ENCODE measurements at places on chromosomes 11 and 22.

GRCh38 chr11:2521081-2521732, 76.4 kb downstream of the KCNQ1 start:
- no peak for DNase-seq

DNA sequence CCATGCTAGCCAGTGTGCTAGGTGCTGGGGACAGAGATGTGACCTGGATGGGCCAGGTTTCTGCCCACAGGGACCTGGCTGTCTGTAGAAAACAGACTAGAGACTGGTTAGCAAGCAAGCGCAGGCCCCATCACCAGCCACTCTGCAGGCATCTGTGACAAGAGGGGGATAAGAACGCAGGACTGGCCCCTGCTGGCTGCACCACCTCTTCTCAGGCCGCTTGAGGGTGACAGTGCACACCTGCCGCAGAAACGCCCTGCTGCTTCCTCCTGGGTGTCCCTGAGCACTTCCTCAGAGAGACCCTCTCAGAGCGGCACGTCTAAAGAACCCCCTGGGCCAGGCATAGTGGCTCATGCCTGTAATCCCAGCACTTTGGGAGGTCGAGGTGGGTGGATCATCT, 5.9 kb upstream of the PICK1 start:
- DNase-seq: no peak

DNA sequence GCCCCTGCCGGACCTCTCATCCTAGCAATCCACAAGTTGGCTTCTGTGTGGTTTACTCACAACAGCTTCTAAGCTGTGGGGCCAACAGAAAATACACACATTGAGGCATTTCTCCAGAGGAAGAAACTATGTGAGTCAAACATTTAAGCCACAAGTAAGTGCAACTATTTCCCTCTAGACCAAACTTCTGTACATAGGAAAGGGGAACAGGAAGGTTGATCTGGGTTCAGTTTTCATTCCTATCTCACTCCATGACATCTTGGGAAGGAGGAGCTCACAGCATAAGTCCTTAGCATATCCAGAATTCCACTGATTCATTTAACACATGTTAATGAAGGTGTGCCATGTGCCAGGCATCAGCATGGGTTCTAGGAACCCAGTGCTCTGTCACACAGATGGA, 72.8 kb upstream of the PICALM start:
- no peak for DNase-seq

GRCh38 chr22:41842996-41843970, 10.4 kb downstream of the SREBF2 start:
- no peak for DNase-seq

- DNase-seq: no peak
Measured at GRCh38 chr11:128889657-128890213, 1.4 kb upstream of the KCNJ5 start.

DNA sequence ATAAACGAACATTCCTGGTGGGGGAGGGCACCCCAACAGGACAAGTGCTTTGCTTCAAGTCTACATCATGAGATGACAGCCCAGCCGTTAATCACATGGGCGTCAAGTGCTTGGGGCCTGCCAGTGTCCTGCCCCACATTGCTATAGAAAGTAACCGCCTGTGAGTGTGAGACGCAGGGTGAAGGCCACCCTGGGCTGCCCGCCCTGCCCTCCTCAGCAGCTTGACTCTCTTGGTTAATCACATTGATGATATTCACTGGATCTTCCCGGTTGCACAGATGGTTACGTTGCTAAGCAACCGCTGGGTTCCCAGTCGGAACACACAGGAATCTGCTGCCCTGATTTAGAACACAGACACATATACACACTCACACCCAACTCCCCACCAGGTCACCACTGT, 79.3 kb downstream of the CTTN start:
- no peak for DNase-seq

DNA sequence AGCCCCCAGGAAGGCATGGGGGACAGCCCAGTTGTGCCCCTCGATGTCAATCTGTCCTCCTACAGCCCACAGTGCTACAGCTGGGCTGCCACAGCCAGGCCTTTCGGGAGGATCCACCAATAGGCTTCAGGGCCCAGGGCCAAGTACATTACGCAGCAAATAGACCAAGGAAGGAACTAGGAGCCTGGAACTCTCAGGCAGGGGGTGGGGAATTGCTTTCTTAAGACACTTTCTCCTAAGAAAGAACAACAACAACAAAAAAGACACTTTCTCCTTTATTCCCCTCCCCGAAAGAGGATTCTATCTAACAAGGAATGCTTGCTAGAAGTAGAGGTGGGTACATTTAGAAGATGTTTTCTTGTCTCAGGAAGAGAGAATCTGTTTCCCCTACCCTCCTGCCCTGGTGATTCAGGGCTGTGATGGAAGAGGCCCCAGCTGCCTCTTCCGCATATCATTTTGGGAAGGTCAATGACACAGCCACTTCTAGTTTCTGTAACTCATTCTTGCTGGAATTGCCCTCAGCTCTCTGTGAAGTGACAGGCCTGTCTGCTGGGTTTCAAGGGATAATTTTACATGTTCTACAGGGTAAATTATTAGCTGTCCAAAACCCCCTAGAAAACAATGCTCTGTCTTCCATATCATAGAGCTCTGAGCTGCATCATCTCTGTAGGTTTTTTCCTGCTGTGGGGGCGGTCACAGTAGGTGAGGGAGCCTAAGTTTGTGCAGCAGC, 6.0 kb upstream of the MALAT1 start:
- DNase-seq: no peak

DNA sequence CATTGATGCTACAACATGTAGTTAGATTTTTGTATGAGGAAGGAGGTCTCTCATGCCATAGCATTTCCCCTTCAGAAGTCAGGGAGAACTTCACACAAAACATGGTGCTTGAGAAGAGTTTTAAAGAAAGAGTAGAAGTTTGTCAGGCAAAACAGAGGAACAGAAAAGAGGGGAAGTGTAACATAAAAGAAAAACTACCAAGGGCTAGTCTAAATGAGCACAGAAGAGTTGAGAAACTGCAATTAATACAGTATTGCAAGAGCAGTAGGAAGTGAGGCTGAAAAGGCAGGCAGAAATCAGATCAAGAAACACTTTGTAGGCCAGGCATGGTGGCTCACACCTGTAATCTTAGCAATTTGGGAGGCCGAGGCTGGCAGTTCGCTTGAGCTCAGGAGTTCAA, 61.0 kb downstream of the FAM168A start:
- DNase-seq: no peak

- no peak for DNase-seq
Measured at GRCh38 chr11:126341760-126342161, 13.7 kb upstream of the ST3GAL4 start.

DNA sequence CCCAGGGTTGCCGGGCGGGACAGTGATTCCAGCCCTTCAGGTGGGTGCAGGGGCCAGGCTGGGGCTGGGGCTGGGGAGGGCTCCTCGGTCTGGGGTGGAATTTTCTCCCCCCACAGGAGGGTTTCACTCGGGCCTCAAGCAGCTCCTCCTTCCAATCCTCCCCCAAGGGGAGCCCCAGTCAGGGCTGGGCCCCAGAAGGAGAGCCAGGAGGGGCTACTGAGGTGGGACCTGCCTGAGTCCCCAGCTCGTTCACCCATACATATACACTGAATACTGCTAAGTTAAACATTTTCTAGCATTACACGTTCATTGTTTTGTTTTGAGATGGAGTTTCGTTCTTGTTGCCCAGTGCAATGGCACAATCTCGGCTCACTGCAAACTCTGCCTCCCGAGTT, 1.5 kb upstream of the CRACR2B start:
- DNase-seq: no peak

DNA sequence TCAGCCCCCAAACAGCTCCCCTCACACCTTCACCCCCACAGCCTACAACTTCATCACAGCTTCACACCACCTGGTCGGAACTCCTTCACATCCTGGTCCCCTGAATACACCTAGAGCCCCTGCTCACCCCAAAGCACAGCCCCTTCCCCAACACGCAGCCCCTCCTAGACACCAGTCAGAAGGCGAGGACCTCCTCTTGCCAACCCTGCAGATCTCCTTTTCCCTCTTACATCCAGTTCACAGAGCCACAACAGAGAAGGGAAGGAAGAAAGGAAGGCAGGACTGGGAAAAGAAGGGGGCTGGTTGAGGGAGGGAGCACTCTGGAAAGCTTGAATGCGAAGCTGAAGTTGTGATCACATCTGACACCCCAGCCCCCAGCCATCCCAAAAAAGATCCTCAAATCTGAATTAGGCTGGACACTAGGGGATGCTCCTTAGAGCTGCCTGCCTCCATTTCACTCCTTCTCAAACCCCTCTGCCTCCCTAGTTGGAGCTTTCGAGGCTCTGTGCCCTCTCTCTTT, 629 bp downstream of the CCKBR start:
- no peak for DNase-seq

GRCh38 chr11:12075822-12076821, 34.3 kb upstream of the MICAL2 start:
- no peak for DNase-seq

DNA sequence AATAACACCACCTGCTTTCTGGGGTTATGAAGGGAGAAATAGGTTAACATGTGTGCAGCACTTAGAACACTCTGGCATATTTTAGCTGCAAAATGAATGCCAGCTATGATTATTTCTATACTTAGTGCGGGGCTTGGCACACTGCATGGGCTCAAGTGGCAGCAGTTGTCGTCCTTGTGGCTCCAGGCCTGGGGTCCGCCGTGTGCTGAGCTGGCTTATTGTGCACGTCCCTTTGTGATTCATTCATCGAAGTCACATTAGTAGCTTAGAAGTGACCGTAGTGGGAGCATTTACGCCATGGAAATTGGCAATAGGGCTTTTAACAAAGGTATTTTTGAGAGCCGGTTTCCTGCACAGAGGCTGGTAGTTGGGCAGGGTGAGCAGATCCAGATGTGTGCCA, 4.2 kb downstream of the RASD2 start:
- DNase-seq: no peak

DNA sequence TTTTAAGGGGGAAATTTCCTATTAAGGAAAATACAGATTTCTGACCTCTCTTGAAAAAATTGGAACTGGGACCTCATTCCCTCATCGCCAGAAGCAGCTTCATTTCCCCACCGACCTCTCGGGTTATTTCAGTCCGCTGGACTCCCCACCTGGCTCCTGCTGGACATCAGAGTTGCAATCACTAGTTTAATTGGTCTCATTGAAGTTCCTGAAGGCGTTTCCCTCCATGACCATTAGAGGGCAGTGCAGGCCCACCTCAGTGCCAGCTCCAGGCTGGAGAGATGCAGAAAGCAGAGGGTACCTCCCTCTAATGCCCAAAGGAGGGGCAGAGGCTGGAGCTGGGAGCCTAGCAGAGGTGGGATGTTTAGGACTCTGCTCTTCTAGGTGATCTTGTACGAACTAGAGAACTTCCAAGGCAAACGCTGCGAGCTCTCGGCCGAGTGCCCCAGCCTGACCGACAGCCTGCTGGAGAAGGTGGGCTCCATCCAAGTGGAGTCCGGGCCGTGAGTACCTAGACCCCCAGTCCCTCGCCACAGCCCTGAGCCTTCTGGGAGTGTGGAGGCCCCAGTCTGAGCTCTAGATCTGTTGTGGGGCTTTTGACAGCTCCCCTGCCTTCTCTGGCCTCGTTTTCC, 2.7 kb downstream of the CRYBB3 start:
- peak; percentile 30 for DNase-seq

GRCh38 chr22:44666207-44666585, 35.8 kb upstream of the PRR5 start:
- DNase-seq: no peak
